ENCODE measurements at places on chromosomes 2 and 18.

GRCh38 chr2:240921995-240922244, 15.8 kb downstream of the CROCC2 start:
- DNase-seq: no peak

- DNase-seq: no peak
Observed at GRCh38 chr2:3076848-3077642, 300.6 kb downstream of the EIPR1 start.

- DNase-seq: no peak
Observed at GRCh38 chr2:181157326-181157725, 176.9 kb downstream of the UBE2E3 start.

GRCh38 chr2:181760521-181760920, 80.2 kb upstream of the NEUROD1 start:
- DNase-seq: no peak

DNA sequence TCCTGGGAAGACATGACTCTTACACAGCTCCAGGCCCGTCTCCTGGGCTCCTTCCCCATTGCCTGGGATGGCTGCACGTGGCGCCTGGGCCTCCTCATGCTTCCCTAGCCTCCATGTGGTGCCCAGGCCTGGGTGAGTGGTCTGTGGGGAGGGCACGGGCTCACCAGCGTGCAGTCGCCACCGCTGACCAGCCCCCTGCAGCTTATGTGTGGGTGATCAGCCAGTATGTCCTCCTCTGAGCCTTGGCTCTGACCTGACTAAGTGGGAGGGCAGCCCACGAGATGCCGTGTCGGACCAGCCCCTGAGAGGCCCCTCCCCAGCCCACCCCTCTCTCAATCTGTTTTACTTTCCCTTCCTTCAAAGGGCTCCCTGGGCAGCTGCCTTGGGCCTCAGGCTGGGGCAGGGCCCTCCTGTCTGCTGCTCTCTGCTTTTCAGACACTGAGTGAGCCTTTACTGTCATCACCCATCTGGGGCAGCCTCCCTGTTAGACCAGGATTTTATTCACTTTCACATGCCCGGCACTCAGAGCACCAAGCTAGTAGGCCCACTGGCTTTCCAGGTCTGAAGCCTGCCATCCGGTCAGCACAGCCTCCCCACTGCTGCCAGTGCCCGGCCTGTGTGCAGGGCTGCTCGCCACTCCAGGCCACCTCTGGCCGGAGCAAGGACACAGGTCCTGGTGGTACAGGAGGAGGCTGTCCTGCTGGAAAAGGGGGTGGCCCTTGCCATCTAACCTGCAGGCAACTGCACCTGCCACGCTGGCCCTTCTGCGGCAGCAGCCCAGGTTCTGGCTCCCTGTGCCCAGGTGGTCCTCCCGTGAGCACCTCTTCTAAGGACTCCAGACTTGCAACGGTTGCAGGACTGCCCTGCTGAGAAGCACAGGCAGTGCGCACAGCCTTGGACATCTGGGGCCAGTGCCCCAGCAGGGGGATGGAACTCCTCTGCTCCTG, 84.9 kb upstream of the HPCAL1 start:
- DNase-seq: no peak

DNA sequence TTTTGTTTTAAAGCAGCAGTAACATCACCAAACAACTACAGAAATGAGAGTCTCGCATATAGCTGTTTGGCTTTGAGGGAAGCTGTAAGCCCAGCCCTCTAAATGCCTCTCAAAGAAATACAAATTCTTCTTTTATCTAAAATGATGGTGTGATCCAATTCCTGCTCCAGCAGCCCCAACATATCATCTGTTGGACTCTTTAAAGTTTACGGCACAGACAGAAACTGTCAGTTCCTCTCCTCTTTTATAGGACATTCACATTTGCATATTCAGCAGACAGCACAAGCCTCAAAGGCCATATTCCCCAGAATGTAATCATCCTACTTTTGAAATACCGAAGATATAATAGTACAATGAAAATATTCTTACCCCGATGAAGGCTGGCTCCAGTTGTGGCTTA, 216.9 kb upstream of the REV1 start:
- DNase-seq: no peak

GRCh38 chr2:6671913-6672312, 193.8 kb downstream of the CMPK2 start:
- DNase-seq: no peak

DNA sequence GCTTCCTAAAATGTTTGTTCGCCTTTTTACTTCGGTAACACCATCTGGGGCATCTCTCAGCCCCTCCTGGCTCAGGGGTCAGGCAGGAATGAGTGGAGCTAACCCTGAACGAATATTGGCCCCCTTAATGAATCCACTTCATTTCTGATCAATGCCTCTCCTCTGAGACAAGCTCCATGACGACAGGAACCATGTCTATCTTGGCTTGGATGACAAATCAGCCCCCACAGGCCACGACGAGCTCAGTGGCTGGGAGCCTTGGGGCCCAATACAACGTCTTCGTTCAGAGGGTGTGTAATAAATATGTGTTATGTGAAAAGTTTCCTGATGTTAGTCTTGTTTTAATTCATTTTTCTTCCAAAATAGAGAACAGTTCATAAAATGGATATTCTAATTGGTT, 133.0 kb downstream of the COL6A3 start:
- DNase-seq: no peak

DNA sequence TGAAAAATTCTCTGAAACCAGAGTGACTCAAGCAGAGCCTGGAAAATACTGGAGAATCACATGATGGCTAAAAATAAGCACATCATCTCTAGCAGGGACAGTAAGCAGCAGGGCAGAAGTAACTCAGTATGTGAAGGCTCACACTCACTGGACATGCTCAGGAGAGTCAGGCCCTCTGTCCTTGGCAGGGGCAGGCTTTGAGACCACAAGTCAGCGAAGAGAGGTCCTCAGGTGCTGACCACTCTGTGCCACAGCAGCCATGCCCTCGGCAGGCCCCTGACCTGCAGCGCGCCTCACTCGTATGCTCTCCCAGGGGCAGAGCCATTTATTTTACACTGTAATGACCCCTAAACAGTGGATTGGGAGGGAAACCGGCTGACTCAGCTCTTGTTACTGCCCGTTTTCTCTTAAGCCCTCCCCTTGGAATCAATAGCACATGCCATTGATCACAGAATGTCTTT, 76.8 kb downstream of the MAPRE2 start:
- no peak for DNase-seq
